ENCODE measurements at places on chromosomes 13 and 19.

DNA sequence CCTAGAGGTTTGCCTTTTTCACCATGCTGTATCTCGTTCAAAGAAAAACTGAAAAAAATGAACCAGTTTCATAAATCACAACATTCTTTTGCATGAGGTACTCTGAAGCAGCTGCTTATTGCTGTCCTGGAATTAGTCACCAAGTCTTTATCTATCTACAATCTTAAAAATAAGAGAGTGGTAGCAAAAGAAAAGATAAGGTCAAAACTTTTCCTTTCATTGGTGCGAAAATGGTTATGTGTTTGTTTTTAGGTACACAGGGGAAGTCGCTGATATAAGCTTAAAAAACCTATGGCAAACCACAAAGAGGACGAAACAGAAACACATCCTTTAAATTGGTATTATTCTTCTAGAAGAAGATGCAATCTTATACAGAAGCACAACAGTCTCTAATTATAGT, 20.7 kb downstream of the OBI1 start:
- DNase-seq, result no peak

GRCh38 chr13:105908586-105908985, 626.9 kb downstream of the EFNB2 start:
- DNase-seq, result no peak

DNA sequence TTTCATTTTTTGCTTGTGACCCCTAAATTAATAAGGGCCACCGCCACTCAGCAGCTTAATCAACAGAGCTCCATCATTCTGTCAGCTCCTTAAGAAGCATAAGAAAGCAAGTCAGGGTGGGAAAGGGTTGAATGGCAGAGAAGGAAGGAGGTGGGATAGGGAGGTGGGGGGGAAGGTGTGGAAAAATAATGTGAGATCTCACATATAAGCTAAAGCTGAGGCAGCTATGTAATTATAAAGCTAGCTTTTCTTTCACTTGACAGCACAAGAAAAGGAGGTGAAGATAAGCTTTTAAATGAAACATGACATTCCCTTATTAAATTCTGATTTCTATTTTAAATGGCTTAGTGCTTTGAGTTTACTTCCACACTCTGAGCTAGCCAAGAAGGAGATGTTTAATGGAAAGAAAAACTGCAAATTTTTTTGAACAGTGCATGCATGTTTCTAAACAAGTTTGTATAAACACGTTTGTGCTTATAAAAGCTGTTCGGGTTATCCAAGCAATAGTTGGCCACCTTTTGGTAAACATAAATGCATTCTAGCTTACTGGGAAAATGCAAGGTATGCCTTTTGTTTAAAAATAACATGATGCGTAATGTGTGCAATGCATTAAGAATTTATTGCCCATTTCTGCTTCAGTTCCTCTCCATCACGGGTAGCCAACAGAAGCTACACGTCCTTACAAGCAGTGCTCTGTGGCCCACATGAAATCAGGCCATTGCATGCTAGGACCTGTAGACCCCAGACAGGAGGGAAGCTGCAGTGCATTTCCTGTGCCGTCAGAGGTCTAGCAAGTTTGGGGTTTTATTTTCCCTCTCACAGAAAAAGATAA, 96.2 kb downstream of the LHFPL6 start:
- DNase-seq, result no peak

- DNase-seq, result no peak
Measured at GRCh38 chr13:101624210-101624922, 171.9 kb downstream of the ITGBL1 start.

- DNase-seq, result no peak
Measured at GRCh38 chr13:112777637-112778406, 88.0 kb downstream of the ATP11A start.

DNA sequence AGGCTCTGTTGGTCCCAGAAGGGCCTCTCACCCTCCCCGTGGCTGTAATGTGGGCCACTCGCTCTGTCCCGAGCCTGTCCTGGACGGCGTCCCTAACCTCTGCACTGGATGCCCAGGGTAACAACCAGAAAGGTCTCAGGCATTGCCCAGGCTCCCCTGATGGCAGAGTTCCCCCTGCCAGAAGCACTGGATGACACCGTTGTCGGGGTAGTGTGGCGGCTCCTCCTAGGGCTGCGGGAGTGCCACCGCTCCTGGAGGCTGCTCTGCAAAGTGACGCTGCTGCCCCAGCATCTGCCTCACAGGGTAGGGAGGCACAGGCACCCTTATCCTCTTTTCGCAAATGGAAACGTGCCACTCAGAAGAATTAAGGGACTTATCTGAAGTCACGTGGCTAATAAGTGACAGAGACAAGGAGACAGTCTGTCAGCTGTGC, 32.0 kb downstream of the MPHOSPH8 start:
- no peak for DNase-seq

- no peak for DNase-seq
Measured at GRCh38 chr19:16148443-16149229, 5.2 kb downstream of the HSH2D start.

GRCh38 chr13:113327391-113327765, 30.3 kb downstream of the LAMP1 start:
- DNase-seq, result no peak

- DNase-seq, result no peak
Measured at GRCh38 chr13:32277839-32278238, 37.3 kb downstream of the ZAR1L start.

DNA sequence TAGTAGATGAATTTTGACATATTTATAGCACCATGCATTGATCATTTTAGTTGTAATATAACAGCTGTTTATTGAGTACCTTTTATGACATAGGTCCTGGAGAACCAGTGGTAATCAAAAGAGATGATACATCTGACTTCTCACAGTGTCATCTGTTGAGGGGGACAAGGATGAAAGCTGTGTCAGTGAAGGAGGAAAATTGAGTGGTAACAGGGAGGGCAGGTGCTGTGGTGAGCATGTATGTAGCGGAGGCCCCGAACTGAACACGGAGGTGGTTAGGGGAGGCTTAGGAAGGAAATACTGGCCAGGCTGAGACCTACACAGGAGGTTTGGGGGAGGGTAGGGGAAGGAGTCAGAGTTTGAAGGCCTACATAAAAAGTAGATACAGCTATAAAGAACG, 199.7 kb downstream of the GGACT start:
- no peak for DNase-seq

- DNase-seq, result no peak
Measured at GRCh38 chr13:94210816-94211215, 268.7 kb downstream of the DCT start.

- DNase-seq, result no peak
Measured at GRCh38 chr13:35879111-35879510, 252.1 kb downstream of the DCLK1 start.

DNA sequence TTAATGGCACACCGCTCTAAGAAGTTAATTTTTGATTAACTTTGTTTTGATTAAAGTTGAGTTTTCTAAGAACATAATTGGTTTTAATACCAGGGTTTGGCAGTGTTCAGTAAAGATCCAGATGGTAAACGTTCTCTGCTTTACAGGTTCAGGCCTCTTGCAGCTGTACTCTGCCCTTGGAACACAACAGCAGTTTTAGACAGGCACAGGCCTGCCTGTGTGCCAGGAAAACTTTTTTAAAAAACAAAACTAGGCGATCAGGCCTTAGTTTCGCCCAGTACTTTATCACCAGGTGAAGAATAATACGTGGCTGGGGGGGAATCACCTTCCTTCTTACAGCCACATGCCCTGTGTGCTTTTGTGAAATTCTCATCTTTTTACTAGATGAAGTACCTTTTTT, 38.0 kb upstream of the TEX29 start:
- no peak for DNase-seq

GRCh38 chr13:44870456-44870929, 118.8 kb downstream of the NUFIP1 start:
- no peak for DNase-seq

- DNase-seq, result no peak
Measured at GRCh38 chr13:50893211-50893852, 16.3 kb upstream of the RNASEH2B start.

GRCh38 chr19:15393963-15394362, 14.4 kb upstream of the AKAP8 start:
- DNase-seq, result no peak

GRCh38 chr19:23440207-23440606, 44.9 kb upstream of the ZNF91 start:
- DNase-seq, result no peak

- no peak for DNase-seq
Measured at GRCh38 chr13:44305286-44305685, 68.3 kb upstream of the SERP2 start.

- no peak for DNase-seq
Measured at GRCh38 chr13:69921156-69921555, 186.5 kb upstream of the ATXN8OS start.

- DNase-seq, result no peak
Measured at GRCh38 chr19:16899566-16900075, 10.8 kb downstream of the F2RL3 start.

- no peak for DNase-seq
Measured at GRCh38 chr13:45700971-45701900, 884 bp upstream of the CBY2 start.

GRCh38 chr13:95557013-95557412, 4.5 kb downstream of the CLDN10 start:
- no peak for DNase-seq

DNA sequence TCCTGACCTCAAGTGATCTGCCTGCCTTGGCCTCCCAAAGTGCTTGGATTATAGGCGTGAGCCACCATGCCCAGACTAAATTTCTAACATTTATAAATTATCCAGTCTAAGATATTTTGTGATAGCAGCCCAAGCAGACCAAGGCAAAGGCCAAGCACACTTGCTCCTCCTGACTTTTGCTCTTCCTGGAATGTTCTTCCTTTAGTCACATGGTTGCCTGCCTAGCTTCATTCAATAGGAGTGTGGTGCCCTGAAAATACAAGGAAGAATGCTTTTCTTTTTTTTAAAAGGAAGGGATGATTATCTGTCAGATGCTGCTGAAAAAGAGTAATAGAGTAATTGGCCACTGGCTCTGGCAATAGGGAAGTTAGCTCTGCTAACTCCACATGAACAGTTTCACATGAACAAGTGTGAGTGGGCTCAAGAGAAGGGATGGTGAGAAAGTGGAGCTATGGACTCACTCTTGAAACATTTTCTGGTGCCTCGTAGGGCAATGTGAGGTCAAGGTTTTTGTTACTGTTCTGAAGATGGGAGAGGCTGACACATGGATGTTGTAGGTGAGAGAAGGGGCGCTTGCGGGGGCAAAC, 47.1 kb downstream of the USPL1 start:
- no peak for DNase-seq

DNA sequence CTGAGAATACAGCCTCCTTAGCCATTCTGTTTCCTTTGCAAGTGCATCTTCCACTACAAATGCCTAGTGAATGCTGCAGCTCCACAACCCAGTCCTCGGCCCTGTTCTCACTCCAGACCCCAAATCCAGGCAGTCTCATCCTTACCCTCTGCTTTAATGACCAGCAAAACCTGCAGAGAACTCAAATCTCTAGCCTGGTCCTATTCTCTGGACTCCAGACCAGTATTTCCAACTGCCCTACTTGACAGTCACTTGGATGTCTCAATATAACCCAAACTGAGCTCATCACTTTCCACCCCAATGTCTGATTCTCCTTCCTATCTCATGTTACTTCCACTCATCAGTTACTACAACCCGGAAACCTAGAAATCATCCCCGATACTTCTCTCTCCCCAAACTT, 2.6 kb upstream of the EBPL start:
- no peak for DNase-seq

DNA sequence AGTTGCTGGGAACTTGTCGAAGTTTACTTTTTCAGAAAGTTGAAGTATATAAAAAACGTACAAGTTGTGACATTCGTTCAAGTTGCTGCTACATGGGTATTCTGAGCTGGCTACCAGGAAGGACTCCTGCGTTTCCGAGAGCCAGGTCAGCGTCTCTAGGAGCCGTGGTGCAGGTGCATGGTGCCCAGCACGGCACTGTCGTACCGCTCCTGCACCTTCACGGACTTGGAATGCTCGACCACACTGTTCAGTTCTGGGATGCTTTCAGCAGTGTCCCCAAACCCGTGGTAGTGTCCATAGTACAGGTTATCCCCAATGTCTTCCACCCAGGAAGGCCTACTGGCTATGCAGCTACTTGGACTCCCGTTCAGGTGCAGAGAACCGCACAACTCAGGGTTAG, 35.4 kb downstream of the ANKRD10 start:
- no peak for DNase-seq

DNA sequence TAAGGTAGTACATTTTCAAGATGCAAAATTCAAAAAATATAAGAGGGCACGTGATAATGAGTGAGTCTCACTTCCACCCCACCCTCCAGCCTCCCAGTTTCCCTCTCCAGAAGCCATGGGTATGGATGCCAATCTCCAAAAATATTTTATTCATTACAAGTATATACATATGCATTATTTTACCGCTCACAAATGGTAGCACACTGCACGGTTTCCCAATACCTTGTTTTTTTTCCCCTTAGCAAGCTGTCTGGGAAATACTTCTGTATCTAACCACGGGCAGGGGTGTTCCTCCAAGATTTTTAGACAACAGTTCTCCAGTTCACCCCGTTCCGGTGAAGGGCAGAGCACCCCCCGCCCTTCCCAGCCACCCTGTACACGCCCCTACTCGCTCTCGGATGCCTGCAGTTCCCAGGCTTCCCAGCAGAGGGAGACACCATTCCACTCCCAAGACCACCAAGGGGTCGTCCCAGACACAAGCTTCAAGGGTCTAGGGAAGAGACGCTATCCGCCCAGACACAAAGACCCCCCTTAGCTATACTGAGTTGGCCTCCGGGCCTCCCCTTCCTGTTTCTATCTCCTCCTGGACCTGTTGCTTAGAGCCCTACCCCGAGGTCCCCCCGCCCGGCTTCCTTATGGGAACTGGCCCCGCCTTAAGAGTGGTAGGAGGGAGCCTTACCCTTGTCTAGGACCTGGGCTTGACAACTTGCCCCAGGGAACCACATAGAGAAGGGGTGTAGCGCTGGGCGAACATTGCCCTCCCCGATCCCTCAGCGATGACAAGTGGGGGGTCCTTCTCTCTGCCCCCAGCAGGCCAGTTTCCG, 1.1 kb upstream of the FXYD3 start:
- DNase-seq, result peak; percentile 61

DNA sequence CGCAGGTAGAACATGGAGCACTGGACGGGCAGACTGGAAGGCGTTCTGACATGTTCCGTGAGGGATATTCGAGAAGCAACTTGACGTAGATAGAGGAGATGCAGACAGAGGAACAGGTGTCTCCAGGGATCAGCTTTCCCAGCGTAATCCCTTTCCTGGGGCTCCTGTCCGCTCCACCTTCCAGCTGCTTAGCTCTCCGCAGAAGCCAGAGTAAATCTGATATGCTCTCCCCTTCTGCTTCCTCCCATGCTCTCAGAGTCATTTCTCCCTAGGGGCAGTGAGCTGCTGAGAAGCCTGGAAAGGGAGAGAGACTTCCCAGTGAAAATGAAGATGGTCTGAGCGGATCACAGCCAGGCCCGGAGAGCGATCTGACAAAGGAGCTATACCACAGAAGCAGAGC, 23.0 kb upstream of the OLFM4 start:
- DNase-seq, result no peak

Measured in stimulated activated CD8-positive, alpha-beta memory T cell treated with anti-CD3 and anti-CD28 coated beads, Interleukin-15, amount 100 ng/mL, for 24 hours (primary cell).